ENCODE measurements at places on chromosomes 2 and 18. TPM values are rescaled to one million over a fixed set of nuclear protein-coding genes. Genes with fewer than 3 reads are reported as not detected.

The FIGN gene
- 0.49 TPM for polyA plus RNA-seq

The SNED1 gene
- 3.3 TPM for polyA plus RNA-seq

The DYNAP gene
- polyA plus RNA-seq, result 27.8 TPM

The HOXD13 gene
- polyA plus RNA-seq, result not detected

The CERKL gene
- polyA plus RNA-seq, result not detected

The RAPGEF4 gene
- polyA plus RNA-seq, result 1.7 TPM

The MAP3K19 gene
- not detected for polyA plus RNA-seq

The C1QL2 gene
- not detected for polyA plus RNA-seq

The M1AP gene
- 0.10 TPM for polyA plus RNA-seq

The ALK gene
- 0.05 TPM for polyA plus RNA-seq

The ANKRD53 gene
- 1.0 TPM for polyA plus RNA-seq

The LYPD6B gene
- 4.9 TPM for polyA plus RNA-seq

The GCG gene
- 0.10 TPM for polyA plus RNA-seq

The CYP27C1 gene
- 1.4 TPM for polyA plus RNA-seq

The ZAP70 gene
- polyA plus RNA-seq, result 5.0 TPM

The HOXD3 gene
- polyA plus RNA-seq, result 0.77 TPM

The SLC23A3 gene
- polyA plus RNA-seq, result 1.2 TPM

The FAP gene
- polyA plus RNA-seq, result 1.7 TPM

The CXCR1 gene
- polyA plus RNA-seq, result 0.08 TPM

The PROM2 gene
- 82.4 TPM for polyA plus RNA-seq

The IGFBP5 gene
- polyA plus RNA-seq, result 46.5 TPM

The STAT4 gene
- polyA plus RNA-seq, result 0.75 TPM

The TUBB8B gene
- 0.82 TPM for polyA plus RNA-seq

The CHN1 gene
- polyA plus RNA-seq, result 1.1 TPM

The EPG5 gene
- polyA plus RNA-seq, result 5.1 TPM

The DARS1 gene
- 141 TPM for polyA plus RNA-seq

The FBXO48 gene
- polyA plus RNA-seq, result 0.44 TPM

The GALNT3 gene
- 30.7 TPM for polyA plus RNA-seq

The NYAP2 gene
- 0.08 TPM for polyA plus RNA-seq

The RAB11FIP5 gene
- polyA plus RNA-seq, result 8.7 TPM

The CTAGE1 gene
- polyA plus RNA-seq, result not detected

The ACVR1 gene
- polyA plus RNA-seq, result 1.8 TPM

The RAB17 gene
- 10.9 TPM for polyA plus RNA-seq

The ATP6V1B1 gene
- polyA plus RNA-seq, result 0.88 TPM

The PROKR1 gene
- 0.02 TPM for polyA plus RNA-seq
